Bronchial smooth muscle cell (primary cell): ENCODE measurements at places on chromosomes 2 and 18. TPM values are rescaled to one million over a fixed set of nuclear protein-coding genes. Genes with fewer than 3 reads are reported as not detected.

Gene HOXD1
- total RNA-seq = not detected in 2 replicates

Gene AQP12B
- total RNA-seq = not detected in 2 replicates

Gene TTN
- total RNA-seq = under 0.01 and 0.47 TPM in 2 replicates

Gene FOXD4L1
- under 0.01 TPM in 1 of 2 replicates, not detected in the other for total RNA-seq

Gene CARF
- 5.4 and 6.1 TPM in 2 replicates for total RNA-seq

Gene TMEM178A
- total RNA-seq = 0.69 and 2.7 TPM in 2 replicates

Gene ANTXR1
- 29.9 and 31.8 TPM in 2 replicates for total RNA-seq

Gene CDH19
- under 0.01 TPM in 1 of 2 replicates, not detected in the other for total RNA-seq

Gene UGT1A4
- under 0.01 TPM in 1 of 2 replicates, not detected in the other for total RNA-seq

Gene STAT4
- 0.60 and 0.63 TPM in 2 replicates for total RNA-seq
